ENCODE measurements at places on chromosomes 3 and 15.

DNA sequence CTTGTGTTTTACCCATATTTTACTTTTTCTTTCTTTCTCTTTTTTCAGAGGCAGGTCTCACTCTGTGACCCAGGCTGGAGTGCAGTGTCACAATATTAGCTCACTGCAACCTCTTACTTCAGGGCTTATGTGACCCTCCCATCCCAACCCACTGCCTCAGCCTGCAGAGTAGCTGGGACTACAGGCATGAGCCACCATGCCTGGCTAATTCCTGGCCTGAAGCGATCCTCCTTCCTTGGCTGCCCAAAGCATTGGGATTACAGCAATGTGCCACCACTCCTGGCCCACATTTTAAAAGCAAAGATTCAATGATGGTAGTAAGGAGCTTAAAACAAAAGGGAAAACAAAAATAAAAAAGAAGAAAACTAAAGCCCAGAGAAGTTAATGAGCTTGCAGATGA is 11.1 kb upstream of the CDV3 start:
- no peak for DNase-seq

GRCh38 chr3:15174953-15175352 is 31.1 kb upstream of the CAPN7 start:
- no peak for DNase-seq

- peak; percentile 51 for DNase-seq
These were observed 22.8 kb downstream of the EFCC1 start for GRCh38 chr3:129023909-129024308.

DNA sequence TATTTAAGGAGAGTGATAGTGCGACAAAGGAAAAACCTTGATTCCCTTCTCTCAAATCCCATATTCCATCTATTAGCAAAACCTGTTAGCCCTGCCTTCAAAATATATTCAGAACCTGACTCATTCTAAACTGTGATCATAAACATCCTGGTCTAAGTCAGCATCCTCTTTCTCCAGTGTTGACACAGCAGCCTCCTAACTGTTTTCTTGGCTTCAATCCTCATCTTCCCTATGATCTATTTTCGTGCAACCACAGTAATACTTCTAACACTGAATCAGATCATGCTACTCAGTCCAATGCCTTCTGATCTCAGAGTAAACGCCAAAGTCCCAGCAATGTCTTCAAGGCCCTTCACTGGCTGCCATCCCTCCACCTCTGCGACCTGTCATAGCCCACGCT is 785.1 kb downstream of the EDEM1 start:
- DNase-seq: no peak

DNA sequence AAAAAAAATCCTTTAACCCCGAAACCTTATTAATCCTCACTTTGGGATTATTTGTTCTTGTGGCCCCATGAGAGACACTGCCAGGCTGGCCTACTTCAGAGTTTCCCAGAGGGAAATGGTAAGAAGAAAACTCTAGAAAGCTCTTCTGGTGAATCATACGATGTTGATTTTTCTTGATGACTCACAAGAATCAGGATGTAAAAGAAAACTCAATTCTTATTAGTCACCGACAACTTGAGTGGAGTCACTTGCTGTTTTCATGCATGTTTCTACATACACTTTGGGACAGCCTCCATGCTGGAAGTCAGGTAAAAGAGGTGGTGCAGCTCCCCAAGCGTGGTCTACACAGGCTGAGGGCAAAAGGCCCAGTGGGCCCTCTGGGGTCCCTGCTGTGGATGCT is 42.8 kb downstream of the MYO5C start:
- DNase-seq: peak; percentile 93

DNA sequence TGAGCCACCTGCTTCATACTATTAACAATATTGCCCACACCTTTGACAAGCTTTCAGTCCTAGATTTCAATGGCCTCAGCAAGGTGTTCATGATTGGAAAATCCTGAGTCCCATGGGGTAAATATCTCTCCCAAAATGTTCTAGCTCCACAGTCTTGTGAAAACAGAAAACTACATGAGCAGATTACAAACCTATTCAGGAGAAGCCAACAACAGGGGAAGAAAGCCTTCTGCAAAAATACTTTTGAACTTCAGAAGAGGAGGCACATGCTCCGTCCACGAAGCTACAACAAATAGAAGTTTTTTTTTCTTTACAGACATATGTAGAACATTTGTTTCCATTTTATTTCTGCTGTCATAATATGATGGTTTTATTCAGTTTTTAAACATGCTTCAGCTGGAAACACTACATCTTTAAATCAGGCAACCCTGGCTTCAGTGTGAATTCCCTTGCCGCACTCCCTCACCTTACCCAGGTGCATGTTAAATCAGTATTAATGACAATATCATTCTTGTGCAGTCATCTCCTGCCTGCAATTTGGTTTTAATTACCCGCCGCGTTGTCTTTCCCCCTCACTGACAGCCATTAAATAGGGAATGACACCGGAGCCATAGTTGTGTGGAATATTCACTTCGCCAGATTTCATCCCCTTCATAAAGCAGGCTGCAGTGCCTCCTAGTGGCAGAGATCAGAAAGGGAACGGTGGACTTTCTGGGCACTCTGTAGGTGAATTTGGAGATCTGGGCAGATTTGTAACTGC is 725.5 kb upstream of the ARRDC4 start:
- DNase-seq: peak; percentile 58

- no peak for DNase-seq
These were observed 231.4 kb upstream of the WNT5A start for GRCh38 chr3:55718521-55718921.

DNA sequence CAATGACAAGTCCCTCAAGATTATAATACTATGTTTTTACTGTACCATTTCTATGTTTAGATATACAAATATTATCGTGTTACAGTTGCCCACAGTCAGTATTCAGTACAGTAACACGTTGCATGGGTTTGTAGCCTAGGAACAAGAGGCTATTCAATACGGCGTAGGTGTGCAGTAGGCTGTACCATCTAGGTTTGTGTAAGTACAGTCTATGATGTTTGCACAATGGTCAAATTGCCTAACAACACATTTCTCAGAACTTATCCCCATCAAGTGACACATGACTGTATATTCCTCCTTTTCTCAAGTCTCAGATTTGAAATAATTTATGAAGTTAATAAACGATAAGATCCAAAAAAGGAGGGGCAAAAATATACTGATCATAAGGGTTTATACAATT is 21.7 kb downstream of the ZDHHC3 start:
- no peak for DNase-seq

GRCh38 chr3:34070831-34071585 is 272.6 kb downstream of the PDCD6IP start:
- no peak for DNase-seq

GRCh38 chr15:57061281-57061680 is 142.8 kb downstream of the TCF12 start:
- no peak for DNase-seq

DNA sequence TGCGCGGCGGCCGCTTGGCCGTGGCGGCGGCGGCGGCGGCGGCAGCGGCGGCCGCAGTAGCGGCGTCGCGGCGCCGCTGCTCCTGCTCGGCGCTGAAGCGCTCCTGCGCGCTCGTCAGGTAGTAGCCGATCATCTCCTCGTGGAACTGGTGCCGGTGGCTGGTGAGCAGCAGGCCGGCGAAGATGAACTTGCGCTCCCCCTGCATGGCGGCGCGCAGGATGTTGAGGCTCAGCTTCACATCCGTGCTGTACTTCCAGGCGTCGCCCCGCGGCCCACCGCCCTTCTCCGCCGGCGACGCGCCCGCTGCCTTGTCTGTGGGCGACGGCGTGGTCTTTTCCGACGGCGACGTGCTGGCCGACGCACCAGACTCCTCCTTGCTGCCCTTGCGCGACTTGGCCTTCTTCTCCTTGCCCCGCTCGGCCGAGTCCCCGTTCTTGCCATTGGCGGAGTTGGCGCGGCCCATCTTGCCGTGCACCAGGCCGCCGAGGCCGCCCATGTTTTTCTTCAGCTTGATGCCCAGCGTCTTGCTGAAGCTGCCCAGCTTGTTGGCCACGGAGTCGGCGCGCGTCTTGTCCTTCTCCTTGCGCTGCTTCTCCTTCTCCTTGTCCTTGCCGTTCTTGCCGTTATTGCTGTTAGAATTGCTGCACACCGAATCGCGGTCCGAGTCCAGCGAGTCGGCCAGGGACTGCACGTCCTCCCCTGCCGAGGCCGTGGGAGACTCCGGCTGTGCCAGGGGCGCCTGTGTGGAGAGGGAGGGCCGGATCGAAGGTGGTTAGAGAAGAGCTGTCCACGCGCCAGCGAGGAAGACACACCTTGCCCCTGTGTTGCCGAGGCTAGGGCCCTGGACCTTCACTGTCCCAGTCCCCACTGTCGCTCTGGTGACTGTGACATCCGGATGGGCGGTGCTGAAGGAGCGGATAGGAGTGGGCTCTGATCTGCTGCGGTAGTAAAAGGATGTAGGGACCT is 157.6 kb downstream of the KLF13 start:
- DNase-seq: no peak

DNA sequence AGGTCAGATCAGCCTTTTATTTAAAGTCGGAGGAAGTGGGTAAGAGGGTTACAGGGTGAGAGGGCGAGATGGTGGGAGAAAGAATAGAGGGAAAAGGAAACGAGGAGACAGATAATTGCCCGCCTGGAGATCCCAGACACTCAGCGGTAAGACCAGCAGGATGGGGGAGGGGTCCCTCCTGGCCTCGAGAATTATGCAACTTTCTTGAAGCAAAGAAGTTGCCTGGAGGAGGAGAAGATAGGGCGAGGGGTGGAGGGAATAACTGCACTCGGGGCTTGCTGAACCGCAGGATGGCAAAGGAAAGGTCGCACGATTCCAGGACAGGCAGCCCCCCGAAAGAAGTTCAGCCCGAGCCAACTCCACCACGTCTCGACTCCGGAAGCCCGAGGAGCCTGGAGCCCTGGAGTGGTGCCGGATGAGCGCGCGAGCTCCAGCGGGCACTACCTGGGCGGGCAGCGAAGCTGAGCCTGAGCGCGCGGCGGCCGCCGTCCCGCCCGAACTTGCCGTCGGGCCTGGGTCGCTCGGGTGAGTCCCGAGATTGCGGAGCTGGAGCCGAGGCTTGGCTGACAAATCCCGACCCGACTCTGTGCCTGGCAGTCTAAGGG is 402 bp downstream of the WWTR1 start:
- DNase-seq: peak; percentile 81

- no peak for DNase-seq
These were observed 63.0 kb downstream of the MINAR1 start for GRCh38 chr15:79494963-79495755.

- peak; percentile 68 for DNase-seq
These were observed 129.1 kb downstream of the RAP2B start for GRCh38 chr3:153291059-153291685.

DNA sequence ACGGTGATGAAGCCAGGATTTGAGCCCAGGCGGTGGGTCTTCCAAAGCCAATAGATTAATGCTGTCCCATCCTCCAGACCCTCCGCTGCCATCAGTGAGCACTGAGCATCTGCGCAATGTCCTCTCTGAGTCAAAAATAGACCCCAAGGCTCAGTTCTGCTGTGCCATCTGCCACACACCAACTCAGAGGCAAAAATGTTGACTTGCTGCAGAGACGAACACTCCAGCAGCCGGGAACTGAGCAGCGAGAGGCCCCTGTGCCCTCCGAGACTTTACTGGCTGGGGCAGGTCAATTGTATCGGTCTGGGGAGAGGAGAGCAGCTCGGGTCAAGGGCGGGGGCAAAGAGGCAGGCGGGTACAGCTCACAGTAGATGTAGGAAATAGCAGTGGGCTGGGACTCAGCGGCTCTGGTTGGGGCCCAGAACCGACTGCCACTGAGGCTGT is 41.5 kb upstream of the ATP2B2 start:
- DNase-seq: no peak

DNA sequence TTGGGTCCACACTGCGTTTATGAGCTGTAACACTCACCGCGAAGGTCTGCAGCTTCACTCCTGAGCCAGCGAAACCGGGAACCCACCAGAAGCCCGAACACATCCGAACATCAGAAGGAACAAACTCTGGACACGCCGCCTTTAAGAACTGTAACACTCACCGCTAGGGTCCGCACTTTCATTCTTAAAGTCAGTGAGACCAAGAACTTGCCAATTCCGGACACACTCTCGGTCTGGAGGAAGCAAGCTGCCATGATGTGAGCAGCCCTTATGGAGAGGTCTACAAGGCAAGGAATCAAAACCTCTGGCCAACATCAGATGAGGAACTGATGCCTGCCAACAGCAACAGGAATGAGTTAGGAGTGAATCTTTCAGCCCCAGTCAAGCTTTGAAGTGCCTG is 62.9 kb downstream of the SLC28A2 start:
- peak; percentile 30 for DNase-seq

DNA sequence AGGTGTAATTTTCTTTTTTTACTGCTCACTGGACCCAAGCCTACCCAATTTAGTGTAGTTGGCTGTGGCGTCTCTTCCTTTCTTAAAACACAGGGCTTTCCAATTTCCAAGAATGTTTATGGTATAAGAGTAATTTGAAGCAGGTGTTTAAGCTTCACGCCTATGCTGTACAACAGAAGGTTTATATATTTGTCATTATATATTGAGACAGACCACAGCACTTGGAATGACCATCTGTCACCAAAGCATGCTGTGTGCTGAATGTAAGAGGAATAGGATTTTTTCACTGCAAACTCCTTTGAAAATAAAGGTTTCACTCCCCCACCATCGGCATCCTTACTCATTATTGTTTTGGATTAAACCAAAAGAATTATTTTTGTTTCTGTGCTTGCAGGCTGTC is 325.7 kb downstream of the OTOL1 start:
- no peak for DNase-seq

DNA sequence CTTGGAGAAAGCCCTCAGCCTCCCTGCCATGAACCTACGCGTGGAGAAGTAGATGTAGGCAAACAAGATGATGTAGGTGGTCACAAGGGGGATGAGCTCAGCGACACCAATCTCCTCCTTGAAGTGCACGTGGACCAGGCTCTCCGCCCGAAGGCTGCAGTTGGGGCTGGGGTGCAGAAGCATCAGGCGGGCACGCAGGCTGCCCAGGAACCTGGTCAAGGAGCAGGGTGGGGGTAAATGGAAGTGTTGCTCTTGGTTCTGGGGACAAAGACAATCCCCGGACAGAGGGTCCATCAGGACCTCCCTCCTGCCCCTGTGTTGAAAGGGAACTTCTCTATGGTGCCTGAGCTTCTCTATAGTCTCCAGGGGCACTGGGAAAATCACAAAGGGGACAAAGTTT is 45.1 kb downstream of the PTPN23 start:
- DNase-seq: no peak

DNA sequence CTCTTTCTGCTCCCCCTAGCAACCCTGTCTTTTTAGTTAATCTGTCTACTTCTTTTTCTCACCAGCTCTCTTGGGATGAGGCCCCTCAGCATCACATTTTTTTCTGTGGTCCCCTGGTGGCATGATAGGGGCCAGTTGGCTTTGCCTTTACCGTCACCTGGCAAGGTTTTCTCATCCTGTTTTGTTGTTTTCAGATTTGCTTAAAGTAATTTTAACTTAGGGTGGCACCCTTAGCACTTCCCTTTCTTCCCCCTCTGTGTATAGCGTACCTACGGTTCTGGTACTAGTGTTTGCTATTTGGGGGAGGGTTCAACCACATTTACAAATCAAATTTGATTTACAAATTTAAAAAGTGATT is 35.6 kb downstream of the PDCD6IP start:
- DNase-seq: no peak

GRCh38 chr3:174186377-174186989 is 672.7 kb upstream of the NAALADL2 start:
- DNase-seq: no peak
